ENCODE measurements at places on chromosomes 5 and 9.
A peak's percentile ranks its signal among the peaks of the same experiment; 100 is the strongest.

DNA sequence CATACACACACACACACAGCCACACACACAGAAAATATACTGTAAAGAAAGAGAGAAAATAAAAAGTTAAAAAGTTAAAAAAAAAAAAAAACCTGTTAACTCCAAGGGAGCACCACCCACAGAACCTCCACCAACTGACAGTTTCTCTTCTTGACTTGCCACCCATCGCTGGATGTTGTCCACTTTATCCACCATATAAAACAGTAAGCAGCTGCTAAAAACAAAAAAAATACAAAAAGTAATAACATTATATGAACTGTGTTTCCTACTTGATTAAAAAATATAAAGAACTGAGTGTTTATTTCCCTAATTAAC is 1.2 kb downstream of the PURA start:
- DNase-seq = no peak

DNA sequence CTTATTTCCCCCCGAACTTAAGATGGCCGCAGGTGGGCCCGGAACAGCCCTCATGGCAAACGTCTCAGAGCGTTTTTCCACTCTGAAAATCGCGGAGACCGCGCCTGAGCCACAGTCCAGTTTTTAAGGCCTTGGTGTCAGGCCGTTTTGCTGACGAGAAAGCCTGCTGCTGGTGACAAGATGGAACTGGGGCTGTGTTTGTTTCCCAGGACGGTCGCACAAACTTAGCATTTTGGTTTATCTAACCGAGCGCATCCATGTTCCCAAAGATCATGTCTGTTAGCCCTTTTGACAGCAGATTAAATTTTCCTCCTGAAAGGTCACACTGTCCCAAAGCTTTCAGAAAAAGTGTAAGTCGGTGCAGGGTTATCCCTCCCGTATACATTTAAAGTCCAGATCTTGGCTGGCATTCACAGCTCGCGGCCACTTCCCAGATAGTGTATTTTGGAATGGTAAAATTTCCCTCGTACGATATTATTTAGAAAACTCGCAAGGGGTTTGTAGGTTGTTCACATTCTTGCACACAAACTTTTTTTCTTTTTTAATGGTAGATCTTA is 812 bp downstream of the SREK1 start:
- peak; percentile 72 for DNase-seq

- DNase-seq = no peak
These were observed 395.7 kb upstream of the SEMA6A start for GRCh38 chr5:116970318-116970717.

GRCh38 chr5:29662876-29663275 is 1530.6 kb upstream of the CDH6 start:
- no peak for DNase-seq

DNA sequence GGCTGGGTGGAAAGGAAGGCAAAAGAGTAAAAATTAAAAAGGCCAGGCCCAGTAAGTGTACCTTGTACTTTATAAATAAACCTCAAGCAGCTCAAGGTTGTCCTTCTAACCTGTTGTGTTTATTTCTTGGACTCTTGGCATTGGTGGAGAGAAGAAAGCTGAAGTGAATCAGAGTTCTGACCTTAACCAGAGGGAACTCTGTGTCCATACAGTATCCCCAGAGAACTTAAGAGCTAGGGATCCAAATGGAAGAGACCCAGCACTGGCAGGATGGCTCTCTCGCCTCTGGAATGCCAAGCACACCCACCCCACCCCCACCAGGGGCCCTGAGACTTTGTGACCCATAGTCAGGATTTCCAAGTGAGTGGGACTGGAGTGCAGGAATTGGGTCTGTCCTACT is 14.2 kb downstream of the NUDT2 start:
- DNase-seq = no peak

DNA sequence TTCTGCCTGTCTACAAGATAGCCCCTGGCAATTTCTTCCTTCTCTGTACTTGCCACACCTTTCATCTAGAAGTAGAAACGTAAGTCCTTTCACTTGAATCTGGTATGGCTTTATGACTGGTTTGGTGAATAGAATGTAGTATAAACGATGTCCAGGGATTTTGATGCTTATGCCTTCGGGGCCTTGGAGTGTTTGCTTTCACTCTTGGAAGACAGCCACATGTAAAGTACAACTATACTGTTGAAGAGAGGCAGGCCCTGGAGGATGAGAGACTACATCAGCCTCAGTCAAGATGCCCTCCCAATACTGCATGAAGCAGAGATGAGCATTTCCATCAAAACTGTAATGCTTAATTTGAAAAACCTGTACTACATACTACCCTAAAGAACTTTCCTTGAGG is 553.8 kb upstream of the C9orf72 start:
- no peak for DNase-seq

DNA sequence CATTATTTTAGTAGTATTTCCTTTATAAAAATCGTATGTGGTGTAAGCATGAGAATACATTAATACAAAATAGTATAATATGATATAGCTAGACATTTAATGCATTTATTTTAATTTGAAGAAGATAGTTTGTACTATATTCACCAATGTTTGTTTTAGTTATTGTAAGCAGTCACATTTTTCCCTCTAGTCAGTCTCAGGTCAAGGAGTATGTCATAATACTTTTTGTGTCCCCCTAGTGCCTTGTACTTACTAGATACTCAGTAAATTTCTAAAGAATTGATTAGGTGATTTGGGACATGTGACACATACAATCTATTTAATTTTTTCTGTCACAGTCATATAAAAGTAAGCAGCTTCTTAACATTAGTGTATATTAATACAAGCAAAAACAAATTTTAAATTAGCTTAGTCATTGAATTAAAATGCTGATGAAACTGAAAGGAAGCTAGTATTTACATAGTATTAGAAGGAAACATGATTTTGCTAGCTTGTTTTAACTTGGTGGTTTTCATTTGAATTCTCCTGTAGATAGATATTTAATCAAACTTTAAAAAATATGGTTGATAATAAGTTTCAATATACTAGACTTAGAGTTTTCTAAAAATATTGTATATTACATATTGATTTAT is 242.2 kb downstream of the FER start:
- DNase-seq = no peak

GRCh38 chr9:84371737-84372136 is 31.2 kb upstream of the SLC28A3 start:
- no peak for DNase-seq

GRCh38 chr5:15587916-15588315 is 87.9 kb downstream of the FBXL7 start:
- DNase-seq = no peak

DNA sequence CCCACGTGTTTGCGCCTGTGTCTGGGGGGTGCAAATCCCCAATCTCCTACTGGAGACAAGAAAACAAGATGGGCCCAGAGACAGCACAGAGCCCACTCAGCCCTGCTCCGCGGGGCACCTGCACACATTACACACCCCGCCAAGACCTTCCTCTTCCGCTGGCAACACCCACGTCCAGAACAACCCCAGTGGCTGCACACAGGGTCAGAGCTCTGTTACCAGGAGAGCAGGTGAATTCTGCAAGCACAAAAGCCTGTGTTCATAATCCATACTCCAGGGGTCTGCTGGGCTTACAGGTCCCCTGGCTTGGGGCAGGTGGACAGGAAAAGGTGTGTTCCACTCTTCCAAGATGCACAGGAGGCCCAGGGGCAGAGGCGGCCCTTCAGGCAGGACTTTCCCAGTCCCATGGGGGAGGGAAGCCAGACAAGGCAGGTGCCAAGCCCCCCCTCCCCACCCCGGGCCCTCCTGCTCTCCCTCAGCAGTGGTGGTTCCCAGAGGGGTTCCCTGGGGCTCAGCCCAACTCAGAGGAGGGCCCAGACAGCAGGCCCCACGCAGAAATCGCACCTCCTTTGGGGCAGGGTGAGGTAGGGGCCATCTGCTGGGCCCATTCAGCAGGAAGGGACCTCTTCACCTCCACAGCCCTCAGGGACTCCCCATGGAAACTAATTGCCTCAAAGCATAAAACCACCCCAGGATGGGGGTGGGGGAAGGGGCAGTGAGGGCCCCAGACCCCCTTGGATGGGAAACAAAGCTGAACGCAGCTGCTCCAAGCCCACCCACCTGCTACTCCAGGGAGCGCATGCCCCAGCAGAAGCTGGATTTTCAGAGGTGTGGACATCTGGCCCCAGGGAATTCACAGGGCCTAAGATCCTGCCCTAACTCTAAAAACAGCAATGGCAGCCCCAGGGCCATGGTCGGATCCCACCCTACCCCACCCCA is 105.3 kb downstream of the VAV2 start:
- DNase-seq = no peak

GRCh38 chr5:57842364-57843058 is 359.9 kb upstream of the ACTBL2 start:
- DNase-seq = no peak

- DNase-seq = no peak
These were observed 20.3 kb upstream of the GRAMD2B start for GRCh38 chr5:126402621-126403555.

DNA sequence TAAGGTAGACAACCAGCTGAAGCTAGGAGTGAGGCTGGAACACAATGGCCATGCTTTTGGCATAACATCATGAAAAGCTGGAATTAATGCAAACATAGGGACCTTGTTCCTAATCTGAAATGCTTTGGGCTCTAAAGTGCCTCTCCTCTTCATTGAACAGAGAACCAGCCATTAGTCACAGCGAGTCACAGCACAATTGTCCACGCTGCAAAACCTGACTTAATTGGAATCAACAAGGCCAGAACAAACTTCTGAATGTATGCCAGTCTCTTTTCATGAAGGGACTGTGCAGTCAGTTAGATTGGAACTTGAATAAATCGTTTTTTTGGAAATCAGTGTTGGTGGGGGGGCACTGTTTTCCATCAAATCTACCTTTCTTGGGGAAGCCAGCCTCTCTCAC is 96.5 kb downstream of the JAKMIP2 start:
- DNase-seq = no peak

DNA sequence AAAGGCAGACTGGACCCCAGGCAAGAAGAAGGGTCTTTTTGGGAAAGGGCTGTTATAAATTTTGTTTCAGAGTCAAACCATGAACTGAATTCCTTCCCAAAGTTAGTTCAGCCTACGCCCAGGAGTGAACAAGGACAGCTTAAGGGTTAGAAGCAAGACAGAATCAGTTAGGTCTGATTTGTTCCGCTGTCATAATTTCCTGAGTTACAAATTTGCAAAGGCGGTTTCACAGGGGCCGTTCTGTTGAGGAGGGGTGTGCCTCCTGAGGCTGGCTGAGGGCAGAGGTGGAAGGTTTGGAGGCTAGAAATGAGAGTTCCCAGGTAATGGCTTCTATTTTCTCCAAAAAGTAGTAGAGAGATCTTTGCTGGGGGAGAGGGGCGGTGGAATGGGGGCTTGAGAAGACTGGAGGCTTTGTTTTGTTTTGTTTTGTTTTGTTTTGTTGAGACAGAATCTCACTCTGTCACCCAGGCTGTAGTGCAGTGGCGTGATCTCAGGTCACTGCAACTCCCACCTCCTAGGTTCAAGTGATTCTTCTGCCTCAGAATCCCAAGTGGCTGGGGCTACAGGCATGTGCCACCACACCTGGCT is 4.1 kb upstream of the CERCAM start:
- DNase-seq = no peak

DNA sequence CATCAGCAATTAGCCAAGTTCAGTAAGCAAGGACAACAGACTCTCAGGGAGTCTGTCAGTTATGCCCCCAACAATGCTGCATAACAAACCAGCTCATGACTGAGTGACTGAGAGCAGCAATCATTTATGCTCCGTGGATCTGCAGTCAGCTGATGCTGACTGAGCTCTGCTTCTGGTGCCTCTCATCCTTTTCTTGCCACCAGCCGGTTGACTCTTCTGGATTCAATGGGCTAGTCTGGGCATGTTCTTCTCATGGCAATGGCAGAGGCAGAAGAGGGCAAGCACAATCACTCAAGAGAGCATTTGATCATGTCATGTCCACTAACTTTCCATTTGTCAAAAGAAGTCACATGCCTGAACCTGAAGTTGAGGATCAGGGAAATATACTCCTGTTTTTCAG is 157.0 kb upstream of the NTRK2 start:
- no peak for DNase-seq

GRCh38 chr9:103990311-103990710 is 103.8 kb upstream of the SMC2 start:
- DNase-seq = no peak

DNA sequence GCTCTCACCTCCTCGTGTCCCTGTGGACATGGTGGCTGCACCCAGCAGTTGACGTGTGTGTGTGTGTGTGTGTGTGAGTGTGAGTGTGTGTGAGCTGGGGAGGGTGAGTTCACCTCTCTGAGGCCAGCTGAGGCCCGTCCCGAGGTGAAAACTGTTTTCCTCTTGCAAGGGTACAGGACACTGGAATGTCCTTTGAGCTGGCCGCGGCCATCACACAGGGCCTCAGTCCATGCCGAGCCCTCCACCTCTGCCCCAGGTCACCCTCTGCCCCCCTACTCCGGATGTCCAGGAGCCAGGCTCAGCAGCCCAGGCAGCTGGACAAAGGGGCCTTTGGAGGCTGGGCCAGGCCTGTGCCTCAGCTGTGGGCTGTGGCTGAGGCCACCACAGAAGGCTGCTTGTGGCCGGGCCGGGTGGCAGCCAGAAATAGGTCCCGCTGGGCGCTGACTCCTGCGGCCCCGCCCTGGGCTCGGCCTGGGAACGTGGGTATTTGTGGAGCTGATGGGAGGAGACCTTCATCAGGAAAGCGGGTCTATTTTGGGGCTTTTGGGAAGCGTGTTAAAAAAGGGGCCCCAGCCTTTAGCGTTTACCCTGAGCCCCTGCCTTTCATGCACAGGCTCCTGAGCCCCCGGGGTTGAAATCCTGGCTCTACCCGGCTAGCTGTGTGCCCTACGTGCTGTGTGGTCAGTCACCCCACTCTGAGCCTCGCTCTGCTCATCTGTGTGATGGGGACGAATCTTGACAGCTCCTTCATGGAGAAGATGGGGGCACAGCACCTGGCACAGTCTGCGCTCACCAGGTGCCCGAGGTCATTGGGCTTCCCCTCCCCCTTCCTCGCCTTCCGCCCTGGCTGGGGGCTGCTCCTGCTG is 75.1 kb upstream of the IER5L start:
- no peak for DNase-seq

DNA sequence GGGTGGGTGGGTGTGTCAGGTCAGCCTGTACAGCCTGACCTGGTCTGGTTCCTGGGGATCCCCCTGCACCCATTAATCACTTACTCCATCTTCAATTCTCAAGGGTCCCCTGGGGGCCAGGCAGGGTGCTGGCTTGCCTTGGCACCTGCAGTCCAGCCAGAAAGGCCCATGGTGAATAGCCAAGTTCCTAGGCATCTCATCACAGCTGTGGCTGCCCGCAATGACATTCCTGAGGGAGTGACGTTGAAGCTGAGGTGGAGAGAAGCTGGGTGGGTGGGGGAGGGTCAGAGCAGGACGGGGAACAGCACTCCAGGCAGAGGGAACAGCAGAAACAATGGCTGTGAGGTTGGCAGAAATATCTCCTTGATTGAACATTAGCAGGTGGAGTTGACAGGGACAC is 10.6 kb downstream of the HMCN2 start:
- no peak for DNase-seq

- DNase-seq = no peak
These were observed 96.5 kb upstream of the SLCO6A1 start for GRCh38 chr5:102595332-102595731.

DNA sequence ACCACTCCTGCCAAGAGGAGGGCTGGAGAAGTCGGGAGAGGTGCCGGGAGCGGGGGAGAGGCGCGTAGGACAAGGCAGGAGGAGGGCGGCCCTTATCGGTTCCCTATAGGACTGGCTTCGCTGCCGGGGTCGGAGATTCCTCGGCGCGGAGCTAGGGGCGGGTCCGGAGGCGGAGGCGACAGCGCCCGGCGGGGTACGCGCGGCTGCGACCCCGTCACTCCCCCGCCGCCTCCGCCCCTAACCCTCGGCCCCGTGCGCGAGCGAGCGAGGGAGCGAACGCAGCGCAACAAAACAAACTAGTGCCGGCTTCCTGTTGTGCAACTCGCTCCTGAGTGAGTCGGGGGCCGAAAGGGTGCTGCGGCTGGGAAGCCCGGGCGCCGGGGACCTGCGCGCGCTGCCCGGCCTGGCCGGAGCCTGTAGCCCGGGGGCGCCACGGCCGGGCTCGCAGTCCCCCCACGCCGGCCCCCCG is 2.0 kb downstream of the GLIS3 start:
- peak; percentile 7 for DNase-seq

Measured in stimulated activated naive CD4-positive, alpha-beta T cell treated with Interleukin-2 at 50 U/mL for 16 hours (primary cell).